ENCODE measurements at places on chromosomes 5 and 9.

GRCh38 chr5:10699281-10699874, 61.7 kb downstream of the DAP start:
- DNase-seq, result no peak

DNA sequence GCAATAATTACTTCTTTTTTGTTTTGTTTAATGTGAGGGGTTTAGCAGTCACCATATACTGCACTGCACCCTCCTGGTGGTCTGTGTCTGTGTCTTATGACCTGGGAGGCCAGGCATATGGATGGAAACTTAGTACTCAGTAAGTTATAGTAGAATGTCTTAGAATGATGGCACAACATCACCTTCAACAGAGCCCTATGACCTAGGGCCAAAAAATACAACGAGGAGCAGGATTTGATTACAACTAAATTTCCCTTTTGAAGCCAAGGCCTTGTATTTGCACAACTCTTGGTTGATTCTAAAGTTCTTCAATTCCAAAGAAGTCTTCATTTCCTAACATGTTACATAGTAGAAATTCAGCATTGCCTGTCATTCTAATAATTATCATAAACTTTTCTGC, 422.1 kb upstream of the PIK3R1 start:
- DNase-seq, result no peak

DNA sequence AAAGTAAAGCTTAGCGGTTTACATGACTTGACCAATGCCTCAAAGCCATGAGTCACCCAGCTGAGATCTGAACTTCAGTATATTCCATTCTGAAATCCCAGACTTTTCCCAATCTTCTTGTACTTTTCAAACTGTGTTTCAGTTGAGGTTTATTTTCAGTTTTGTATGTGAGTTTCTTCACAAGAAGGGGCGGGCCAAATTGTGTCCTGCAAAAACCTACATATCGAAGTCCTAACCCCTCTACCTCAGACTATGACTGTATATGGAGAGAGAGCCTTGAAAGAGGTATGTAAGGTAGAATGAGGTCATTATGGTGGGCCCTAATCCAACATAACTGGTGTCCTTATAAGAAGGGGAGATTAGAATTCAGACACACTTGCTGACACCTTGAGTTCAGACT, 666 bp upstream of the TLR4 start:
- DNase-seq, result peak; percentile 26

DNA sequence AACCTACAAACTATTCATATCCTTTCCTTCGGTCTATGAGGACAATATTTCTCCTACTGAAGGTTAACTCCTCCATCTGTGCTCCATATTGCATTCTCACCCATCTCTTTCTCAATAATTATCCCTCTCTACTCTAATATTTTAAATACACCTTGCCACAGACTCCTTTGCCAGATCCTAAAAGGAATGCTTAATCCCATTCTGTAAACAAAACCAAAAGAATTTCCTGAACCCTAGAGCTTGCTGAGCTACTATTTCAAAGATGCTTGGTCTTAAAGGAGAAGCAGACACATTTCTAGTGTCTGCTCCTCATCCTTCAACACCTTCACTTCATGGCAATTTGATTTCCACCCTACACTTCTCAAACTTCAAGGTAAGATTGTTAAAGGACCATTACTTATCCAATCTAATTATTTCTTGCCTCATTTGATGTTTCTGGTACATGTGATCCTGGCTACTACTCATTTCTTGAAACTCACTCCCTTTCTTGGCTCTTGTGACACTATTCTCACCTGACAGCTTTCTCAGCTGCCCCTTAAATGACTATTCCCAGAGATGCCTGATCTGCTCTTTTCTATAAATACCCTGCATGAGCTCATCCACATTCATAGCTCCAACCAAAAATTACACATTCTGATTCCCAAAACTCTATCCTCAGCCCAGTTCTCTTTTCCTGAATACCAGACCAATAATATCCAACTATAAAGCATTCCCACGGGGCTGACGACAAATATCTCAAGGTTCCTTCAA, 20.2 kb downstream of the HOMER1 start:
- DNase-seq, result peak; percentile 27

DNA sequence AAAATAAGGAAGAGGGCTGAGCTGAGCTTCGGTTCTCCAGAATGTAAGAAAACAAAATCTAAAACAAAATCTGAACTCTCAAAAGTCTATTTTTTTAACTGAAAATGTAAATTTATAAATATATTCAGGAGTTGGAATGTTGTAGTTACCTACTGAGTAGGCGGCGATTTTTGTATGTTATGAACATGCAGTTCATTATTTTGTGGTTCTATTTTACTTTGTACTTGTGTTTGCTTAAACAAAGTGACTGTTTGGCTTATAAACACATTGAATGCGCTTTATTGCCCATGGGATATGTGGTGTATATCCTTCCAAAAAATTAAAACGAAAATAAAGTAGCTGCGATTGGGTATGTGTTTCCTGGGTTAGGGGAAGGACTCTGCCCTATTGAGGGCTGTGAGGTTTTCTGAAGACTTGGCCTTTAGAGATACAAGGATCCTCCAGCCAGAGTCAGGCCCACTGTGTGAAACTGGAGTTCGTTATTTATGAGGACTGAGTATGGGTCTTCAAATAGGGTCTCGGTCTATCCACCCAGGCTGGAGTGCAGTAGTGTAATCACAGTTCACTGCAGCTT, 3.8 kb downstream of the EGR1 start:
- peak; percentile 74 for DNase-seq

DNA sequence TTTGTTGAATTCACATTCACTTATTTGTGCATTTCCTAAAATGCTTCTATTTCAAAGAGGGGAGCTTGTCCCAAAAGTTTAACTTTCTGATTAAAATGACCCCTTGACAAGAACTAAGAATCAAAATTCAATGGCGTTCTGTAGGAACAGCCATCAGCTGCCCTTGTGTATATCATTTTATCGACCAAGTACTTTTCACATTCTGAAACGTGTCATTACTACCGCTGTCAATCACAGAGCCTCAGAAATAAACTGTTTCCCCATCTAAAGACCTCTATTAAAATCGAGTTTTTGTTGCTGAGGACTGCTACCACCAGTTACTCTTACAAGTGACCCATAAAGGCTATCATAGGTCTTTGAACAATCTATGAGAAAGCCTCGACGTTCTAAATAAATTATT, 1.6 kb upstream of the FOXD1 start:
- no peak for DNase-seq

- no peak for DNase-seq
Measured at GRCh38 chr9:38010918-38011704, 57.9 kb downstream of the SHB start.
